ENCODE measurements at places on chromosomes 5 and 9.

GRCh38 chr5:51987669-51988209, 604.5 kb downstream of the ISL1 start:
- DNase-seq: peak; percentile 9

- DNase-seq: peak; percentile 71
Observed at GRCh38 chr9:116318468-116319374, 165.1 kb downstream of the PAPPA start.

- DNase-seq: peak; percentile 84
Observed at GRCh38 chr5:85441156-85441555, 1056.5 kb upstream of the EDIL3 start.

- no peak for DNase-seq
Observed at GRCh38 chr9:106174346-106174745, 480.0 kb downstream of the TMEM38B start.

DNA sequence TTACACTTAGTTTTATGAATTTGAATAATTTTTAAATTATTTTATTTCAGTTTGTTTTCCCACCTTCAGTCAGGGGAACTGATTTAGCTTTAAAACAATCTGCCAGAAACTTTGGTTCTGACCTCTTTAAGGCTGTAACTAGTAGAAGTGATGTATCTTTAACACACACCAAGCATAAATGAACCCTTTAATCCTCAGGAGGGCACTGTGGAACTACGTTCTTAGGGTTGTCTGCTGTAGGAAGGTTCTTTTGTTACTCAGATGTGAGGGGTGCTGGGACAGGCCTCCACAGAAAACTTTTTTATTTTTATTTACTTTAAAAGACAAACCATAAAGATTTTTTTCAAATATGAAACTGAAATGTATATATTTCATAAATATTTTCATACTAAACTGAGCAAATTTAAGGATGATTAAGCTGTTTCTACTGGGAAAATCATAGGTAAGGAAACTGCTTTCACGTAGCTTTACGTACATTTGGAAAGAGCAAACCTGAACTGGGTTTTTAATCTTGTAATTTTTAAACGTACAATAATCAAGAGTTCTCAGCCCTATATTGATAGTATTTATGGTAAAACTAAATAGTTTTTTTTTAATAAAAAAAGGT, 5.3 kb downstream of the KLF4 start:
- peak; percentile 92 for DNase-seq

DNA sequence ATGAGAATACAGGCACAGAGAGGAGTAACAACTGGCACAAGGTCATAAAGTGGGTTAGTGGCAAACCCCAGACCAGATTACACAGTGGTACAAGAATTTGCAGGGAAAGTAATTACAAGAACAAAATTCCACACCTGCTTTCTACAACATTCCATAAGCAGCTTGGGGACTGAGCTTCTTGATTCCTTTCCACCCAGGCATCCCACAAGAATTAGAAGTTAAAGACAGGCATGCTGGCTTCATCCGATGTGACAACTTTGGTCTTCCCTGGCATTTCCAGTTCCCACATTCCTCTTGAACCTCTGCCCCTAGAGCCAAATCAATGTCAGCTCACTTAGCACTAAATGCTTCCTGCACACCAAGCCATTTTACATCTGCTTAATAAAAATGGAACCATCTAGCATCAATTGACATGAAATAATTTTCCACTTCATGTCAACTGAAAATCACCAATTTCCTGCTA, 435.8 kb upstream of the PAPPA start:
- no peak for DNase-seq

DNA sequence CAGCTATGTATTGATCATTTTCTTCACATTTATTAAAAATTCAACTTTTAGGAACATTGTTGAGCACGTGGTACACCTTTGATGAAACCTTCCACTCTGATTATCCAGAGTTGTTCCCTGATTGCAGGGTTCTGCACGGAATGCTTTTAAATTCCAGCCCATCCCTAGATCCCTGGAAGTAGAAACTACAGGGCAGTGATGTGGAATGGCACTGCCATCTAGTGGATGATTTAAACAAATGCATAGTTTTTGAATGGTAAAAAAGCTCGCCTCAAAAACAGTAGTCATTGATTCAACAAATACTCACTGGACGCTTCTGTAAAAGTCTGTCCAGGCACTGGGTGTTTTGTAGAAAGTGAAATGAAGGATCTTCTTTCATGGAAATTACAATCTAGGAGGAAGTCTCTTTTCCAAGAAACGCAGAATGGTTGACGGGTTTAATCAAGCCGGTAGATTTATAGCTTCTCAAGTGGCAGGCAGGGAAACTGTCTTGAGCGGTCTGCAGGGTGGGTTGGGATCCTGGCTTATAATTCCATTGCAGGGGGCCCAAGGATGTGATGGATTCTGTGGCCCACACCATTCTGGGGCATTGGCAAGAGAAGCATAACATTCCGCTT, 118.4 kb downstream of the ARHGAP26 start:
- peak; percentile 67 for DNase-seq

DNA sequence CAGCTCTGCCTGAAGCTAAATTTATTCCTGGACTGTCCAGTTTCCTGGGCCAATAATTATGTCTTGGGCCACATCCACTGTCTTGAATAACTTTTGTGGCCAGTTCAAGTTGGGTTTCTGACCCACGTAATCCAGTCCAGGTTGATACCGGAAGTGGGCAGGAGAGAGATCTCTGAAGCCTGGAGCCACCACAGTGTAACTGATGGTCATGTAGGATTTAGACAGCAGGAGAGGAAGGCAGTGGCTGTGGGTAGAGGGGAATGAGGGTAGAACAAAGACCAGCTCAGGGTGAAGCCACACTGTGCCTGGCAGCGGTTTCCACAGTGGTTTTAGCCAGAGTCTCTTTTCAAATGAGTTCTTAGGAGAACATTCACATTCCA, 30.2 kb downstream of the SH3PXD2B start:
- no peak for DNase-seq

- no peak for DNase-seq
Observed at GRCh38 chr9:135448663-135449100, 30.9 kb upstream of the PPP1R26 start.

DNA sequence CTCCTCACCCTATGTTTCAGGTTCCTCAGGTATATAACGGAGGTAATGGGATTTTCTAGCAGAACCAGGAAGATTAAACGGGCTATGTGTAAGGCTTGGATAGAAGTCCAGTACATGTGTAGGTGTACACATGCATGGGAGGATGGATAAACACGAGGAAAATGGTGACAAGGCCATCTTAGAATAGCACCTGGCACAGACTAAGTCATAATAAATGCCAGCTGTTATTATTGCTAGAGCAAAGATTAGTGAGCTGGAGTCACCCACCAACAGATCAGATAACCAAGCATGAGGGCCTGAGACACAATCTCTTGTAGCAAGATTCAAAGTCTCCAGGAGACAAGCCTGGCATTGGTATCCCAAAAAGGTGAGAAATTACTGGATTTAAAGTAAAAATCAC, 21.1 kb downstream of the SPOCK1 start:
- no peak for DNase-seq

GRCh38 chr9:108543251-108543778, 312.5 kb downstream of the ACTL7B start:
- DNase-seq: no peak

GRCh38 chr9:68877219-68877618, 136.7 kb downstream of the PRKACG start:
- no peak for DNase-seq

- DNase-seq: no peak
Observed at GRCh38 chr9:95801797-95802196, 73.7 kb upstream of the ERCC6L2 start.

DNA sequence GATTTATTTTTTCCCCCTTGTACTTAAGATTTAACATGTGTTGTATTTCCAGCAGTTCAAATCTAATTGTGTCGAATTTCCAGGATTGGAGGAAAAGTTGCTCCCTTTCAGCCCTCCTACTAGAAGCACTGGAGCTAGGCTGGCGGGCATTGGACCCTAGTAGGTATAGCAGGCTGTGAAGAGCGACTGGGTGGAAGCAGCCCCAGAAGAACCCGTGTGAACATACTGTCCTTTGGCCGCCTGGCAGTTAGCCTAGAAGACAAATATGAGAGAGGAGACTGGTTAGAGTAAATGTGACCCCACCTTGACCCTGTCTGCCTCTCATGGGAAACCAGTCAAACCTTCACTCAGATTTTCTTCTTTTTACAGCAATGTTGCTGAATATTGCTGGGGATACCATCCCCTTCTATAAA, 13.9 kb downstream of the ALDOB start:
- DNase-seq: peak; percentile 22

DNA sequence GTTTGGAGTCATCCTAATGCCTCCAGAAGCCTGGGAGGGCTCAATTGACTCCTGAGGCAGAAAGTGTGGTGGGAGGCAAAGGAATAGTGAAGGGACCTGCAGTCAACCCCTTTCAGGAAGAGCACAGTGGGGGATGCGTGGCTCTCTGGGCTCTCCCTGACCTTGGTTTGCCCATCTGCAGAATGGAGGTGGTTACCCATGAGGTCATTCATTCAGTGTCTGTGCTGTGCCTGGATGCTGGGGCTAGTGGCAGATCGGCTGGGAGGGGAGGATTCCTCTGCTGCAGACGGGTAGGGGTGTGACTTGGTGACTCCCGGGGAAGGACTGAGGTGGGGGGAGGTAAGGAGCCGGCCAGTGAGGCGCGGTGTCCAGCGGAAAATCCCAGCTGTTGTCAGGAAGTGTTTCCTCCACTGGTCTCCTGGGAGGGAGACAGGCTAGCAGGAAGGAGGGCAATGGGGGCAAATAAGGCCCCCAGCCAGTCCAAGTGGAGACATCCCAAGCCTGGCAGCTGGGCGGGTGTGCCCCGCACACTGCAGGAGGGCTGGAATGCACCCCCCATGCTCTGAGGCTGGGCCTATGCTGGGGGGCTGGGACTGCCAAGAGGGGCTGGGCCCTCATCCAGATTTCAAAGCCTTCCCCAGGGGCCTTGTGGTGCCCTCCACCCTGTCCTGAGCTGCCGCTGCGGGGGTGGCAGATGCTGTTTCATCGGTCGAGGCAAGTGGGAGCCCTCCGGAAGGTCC, 10.9 kb downstream of the CXXC5 start:
- peak; percentile 75 for DNase-seq

GRCh38 chr9:72856972-72857623, 95.8 kb downstream of the ALDH1A1 start:
- peak; percentile 83 for DNase-seq

DNA sequence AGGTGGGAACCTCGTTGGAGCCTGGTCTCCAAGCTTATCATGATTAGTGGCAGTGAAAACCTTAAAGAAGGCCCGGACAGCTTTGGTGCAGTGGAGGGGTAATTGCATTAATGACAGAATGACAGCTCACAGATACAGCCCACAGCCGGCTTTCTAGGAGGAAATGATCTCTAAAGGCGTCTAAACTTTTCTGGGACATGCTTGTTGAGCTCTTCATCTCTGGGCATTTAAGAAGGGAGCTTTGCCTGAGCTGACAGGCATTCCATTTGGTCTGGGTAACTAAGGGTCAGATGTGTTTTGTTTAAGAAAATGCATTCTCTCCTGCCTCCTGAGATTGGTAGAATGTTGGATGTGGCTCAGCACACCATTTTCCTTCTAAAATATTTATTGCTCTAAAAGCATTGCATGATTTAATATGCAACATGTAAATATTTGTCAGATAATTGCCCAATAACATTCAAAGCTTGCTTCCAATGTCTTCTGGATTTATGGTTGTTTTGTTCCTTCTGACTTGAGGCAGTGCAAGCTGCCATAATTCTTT, 4.0 kb downstream of the ANKRD33B start:
- DNase-seq: no peak

- DNase-seq: no peak
Observed at GRCh38 chr5:123289210-123289609, 134.0 kb downstream of the CEP120 start.

DNA sequence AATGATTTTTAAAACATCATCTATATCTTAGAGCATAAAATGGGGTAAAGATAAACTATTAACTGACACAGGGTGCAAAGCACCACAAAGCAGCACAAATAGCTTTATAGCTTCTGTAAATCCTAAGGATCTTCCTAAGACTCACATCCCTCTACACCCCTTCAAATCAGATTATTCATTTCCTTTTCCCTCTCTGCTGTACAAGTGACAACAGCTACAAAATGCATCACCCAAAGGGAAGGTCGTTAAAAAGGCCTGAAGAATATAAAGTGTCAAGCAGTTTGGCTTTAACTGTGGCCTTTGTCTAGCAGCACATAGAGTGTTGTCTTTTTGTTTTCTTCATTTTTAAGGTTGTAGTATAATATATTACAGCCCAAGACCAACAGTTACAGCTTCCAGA, 422.1 kb downstream of the PDE4D start:
- DNase-seq: no peak

DNA sequence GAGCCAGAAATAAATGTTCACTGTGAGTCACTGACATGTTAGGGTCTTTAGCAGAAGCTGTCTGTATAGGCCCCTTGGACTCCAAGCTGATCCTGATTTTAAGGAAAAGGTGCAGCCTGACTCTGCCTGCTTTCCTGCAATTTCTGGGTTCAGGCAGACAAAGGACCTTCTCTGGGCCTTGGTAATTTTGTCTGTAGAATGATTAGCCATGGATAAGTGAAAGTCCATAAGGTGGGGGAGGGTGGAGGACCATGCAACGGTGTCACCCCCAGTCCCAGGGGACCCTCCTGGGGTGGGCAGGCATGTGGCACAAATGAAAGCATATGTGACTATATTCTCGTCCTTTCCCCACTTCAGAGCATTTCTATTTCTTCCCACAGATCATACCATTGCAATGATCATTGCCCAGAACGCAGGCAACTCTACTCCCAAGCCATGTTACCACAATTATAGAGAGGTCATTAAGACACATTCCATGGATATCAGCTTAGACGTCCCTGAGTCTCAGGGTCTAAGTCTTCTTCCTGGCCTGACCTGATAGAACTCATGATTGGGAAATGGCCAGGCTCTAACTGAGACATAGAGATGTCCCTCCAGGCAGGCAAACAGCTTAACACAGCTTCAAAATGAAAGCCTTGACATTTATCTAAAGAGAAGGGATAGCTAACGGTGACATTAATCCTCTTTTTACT, 157.9 kb upstream of the ALDH1B1 start:
- DNase-seq: no peak
